ENCODE measurements at places on chromosomes 4 and X.

DNA sequence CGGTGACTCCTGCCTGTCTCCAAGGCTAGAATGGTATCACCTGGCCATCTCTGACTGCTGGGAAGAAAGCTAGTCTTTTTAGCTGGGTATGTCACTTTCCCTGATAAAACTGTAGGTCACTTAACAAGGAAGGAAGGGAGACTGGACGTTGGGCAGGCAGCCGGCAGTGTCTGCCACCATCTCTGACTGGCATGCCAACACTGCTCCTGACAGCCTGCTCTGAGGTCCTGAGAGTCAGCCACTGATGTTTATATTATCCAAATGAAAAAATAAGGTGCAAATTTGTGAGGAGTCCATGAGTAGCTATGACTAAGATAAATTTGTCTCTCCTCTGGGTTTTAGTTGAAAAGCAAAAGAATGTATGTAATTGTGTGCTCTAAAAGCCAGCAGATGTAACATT lies 77.2 kb downstream of the SNX25 start:
- DNase-seq = no peak

DNA sequence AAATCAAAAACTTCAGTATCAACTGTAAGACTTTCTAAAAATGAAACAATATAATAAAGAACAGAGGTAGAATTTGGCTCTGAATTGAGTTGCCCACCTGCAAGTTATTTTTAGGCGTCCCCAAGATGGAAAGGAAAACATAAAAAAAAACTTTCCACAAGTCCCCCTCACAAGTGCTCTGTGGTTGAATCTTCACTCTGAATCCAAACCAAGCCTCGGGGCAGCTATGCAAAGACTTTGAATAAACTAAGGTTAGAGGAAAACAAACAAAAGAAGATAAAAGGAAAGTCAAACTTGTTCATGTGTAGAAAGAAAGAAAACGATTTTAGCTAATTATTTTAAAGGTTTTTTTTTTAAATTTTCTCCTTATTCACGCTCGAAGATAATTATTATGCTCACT lies 372.4 kb upstream of the SLIT2 start:
- no peak for DNase-seq

- DNase-seq = no peak
Measured at GRCh38 chr4:135177321-135177720, 975.7 kb upstream of the PABPC4L start.

- DNase-seq = peak; percentile 22
Measured at GRCh38 chrX:134622056-134622812, 36.0 kb downstream of the PLAC1 start.

GRCh38 chrX:110317061-110317819 lies 645 bp downstream of the AMMECR1 start:
- DNase-seq = no peak

DNA sequence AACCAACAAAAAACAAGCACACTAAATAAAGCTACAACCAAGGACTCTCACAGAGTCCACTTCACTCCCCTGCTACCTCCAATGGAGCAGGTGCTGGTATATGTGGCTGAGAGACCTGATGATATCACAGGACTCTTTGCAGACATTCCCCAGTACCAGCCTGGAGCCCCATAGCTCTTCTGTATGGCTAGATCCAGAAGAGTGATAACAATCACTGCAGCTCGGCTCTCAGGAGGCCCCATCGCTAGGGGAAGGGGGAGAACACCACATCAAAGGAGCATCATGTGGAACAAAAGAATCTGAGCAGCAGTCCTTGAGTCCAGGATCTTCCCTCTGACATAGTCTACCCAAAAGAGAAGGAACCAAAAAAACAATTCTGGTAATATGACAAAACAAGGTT lies 237.1 kb upstream of the TLL1 start:
- no peak for DNase-seq

DNA sequence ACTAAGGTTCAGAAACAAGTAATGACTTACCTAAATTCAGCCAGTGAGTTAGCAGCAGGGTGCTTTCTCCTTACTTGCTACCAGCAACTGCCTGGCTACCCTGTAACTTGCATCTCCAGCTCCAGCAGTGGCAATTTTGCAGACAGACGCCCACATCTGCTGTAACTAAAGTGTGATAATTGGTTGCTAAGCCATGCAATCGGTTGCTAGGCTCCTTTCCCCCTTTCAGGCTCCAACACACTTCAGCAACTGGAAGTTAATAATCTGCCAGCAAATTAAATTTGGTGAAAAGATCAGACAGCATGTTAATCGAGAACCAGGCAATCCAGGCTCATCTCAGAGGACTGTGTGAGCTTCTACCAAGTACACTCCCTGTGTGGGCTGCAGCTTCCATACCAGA lies 24.2 kb upstream of the ARHGEF9 start:
- DNase-seq = no peak

GRCh38 chrX:20230406-20230805 lies 36.3 kb downstream of the RPS6KA3 start:
- no peak for DNase-seq

- DNase-seq = peak; percentile 31
Measured at GRCh38 chrX:132227383-132228112, 8.3 kb upstream of the RAP2C start.

- DNase-seq = no peak
Measured at GRCh38 chr4:33226133-33226532, 2506.0 kb downstream of the PCDH7 start.

GRCh38 chr4:70589785-70590184 lies 2.3 kb upstream of the AMBN start:
- DNase-seq = no peak

GRCh38 chr4:94228493-94229216 lies 21.0 kb downstream of the SMARCAD1 start:
- DNase-seq = no peak

GRCh38 chr4:98027827-98028226 lies 115.4 kb downstream of the STPG2 start:
- DNase-seq = no peak

- no peak for DNase-seq
Measured at GRCh38 chr4:150570862-150571261, 11.1 kb upstream of the MAB21L2 start.

- DNase-seq = peak; percentile 38
Measured at GRCh38 chrX:134570899-134571298, 87.4 kb downstream of the PLAC1 start.

GRCh38 chr4:110364911-110365520 lies 110.9 kb upstream of the ENPEP start:
- DNase-seq = no peak

- DNase-seq = no peak
Measured at GRCh38 chr4:20878806-20879205, 178.5 kb downstream of the PACRGL start.

GRCh38 chr4:123553733-123554637 lies 157.4 kb downstream of the SPRY1 start:
- DNase-seq = peak; percentile 7

All from inflammatory macrophage (primary cell).